ENCODE measurements at places on chromosomes 2 and 18.

GRCh38 chr18:27652480-27653121 is 467.5 kb upstream of the CHST9 start:
- DNase-seq, result no peak

DNA sequence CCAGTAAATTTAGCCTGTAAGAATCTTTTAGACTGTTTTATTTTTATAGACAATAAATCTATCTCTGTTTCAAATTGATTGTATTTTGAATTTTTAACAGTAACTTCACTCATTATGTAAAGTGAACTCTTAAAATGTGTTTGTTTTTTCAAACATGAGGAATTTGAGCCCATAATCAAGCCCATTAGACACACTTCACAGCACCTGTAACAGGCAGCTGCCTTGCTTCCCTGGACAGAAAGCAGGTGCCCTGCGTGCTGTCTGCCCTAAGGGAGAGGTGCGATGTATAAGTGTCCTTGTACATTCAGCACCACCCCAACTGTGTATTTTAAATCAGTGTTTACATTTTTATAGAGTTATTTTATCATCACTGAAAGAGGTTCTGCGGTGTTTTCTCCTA is 186.5 kb upstream of the TPO start:
- DNase-seq, result no peak

DNA sequence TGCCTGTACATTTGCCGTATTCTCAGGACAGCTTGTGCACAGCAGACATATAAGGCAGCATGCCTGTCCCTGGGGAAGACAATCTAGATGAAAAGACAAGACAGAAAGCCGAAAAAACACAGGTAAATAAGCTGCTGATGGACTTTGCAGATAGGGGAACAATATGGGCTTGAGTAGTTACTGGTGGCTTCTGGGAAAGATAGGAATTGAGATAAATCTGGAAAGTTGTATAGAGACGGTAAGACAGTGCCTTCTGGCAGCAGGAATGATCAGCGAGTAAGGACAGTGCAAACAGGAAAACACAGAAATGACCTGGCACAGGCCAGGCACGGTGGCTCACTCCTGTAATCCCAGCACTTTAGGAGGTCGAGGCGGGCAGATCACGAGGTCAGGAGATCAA is 70.2 kb downstream of the FAM124B start:
- DNase-seq, result no peak

GRCh38 chr2:128594651-128594910 is 275.9 kb upstream of the HS6ST1 start:
- no peak for DNase-seq

DNA sequence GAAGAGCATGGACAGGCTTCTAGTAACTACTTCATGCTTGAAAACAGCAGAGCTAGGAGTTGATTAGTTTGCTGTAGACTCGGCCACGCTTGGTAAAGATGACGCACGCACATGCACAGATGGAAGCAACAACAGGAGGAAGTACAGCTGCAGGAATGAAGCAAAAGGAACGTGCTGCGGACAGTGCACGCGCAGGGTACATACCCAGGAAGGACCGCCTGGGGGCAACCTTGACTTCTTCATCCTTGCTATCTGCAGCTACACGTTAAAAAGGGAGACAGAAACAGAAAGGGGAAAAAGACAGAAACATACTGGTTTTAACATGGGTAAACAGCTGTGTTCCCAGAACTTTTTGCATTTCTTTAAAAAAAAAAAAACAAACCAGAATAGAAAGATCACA is 17.7 kb downstream of the SLC66A2 start:
- DNase-seq, result no peak

DNA sequence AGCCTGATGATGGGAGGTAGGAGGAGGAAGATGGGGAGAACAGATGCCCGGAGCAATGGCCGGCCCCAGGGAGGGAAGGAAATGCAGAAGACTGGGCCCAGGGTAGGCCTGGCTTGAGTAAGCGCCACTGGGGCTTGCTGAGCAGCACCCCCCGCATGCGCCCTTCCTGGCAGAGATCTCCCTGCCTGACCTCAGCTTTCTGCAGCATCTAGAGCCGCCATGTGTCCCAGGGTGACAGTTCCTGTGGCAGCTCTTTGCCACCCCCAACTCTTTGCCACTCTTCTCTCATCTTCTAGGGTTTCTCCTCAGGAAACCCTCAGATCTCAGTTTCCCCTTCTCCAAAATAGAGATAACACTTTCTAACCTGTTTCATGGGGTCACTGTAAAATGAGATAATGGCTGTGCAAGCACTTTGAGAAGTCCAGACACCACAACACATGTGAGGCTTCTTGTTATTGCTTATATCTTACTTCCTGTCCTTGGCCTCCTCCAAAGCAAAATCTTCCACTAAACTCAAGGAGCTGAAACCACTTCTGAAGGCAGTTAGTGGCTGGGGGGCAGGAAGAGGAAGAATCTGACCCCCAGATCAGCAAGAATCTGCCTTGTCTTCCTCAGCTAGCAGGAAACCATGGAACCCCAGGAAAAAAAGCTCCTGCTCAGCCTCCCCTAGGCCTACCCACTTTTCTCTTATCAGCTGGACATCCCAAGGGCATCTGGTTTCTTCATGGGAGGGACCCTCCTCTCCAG is 64.9 kb downstream of the EPAS1 start:
- DNase-seq, result no peak

DNA sequence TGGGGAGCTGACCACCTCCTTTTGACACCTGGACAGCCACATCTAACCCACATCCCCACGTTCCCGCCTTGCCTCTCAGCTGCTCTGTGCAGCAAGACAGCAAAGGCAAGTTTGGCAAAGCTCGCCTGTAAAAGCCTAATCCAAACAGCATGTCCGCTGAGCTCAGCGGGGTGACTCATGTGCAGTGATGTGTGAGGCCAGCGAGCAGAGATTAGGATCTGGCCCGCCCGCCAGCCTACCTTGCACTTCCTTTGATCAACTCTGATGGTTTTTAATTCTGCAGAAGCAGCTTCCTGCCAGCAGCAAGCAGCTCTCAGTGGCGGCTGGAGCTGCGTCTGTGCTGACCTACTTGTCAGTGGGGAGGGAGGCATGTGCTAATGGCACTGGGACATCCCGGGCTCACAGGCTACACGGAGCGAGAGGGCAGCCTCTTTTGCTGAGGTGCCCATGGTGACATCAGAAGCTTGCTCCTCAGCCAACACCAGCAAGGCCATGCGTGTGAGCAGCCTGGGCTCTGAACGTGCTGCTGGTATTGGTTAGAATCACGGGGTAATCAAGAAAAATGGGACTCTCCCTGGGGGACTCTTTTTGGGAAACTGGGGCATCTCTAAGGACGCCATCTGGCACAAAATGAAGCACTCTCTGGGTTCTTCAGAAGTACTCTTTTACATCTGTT is 36.0 kb upstream of the EML4 start:
- peak; percentile 57 for DNase-seq

DNA sequence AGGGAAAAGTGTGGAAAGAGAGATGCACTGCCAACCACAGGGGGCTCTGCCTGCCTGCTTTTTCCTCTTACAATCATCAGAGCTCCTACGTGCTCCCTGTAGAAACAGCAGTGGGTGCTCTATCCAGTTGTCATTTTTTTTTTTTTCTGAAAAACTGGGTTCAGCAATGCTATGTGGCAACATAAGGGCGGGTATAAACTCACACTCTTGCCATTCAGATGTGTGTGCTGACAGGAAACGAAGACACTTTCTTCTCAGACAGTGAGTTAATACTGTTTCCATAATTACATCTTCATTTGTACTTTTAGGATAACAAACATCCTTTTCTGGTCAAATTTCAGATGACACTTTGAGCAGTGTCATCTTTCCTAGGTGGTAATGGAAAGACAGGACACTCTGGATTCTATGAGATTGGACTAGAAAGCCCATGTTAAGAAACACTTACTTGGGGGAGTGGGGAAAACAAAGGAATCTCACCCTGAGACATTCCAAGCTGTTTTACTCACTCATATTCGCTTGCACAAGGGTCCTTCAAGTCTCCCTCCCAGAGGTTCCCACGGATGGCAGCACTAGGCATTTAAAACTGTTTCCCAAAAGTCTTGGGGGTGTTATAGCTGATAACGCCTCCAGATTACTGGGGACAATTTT is 41.3 kb downstream of the CCDC93 start:
- DNase-seq, result no peak

DNA sequence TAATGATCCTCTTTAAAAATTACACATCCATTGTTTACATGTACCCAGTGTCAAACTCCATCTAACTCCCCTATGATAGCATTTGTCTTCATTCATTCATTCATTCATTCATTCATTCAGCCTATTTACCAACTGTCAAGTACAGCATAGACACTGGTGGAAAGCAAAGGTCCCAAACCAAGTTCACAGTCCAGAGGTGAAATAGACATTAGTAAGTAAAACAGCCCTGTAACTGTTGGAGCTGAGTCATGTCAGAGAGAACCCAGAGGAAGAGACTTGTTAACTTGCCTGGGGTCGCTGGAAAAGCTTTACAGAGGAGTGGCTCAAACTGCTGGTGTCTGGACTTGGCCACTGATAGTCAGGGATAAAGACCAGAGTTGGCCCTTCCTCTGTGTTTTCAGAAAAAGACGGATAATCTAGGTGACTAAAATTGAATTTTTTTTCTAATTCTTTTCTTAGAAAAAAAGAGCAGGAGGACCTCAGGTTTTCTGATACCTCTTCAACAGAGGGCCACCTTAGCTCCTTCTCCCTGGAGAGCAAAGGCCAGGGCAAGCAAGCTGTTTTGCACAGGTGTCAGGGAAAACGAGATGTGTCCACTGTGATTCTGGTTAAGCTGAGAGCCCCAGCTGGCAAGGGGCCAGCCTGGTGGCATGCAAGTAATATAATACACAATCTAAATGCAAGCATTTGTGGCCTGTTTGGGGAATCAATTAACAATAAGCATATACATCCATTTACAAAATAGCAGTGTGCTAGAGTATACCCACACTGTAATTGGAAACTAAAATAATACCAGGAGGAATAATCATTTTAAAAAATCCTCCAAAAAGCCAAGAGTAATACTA is 96.7 kb upstream of the SLC14A2 start:
- DNase-seq, result no peak

GRCh38 chr2:42153944-42154581 is 15.1 kb upstream of the EML4 start:
- no peak for DNase-seq

- DNase-seq, result no peak
Measured at GRCh38 chr18:74652392-74652988, 54.8 kb downstream of the ZNF407 start.

DNA sequence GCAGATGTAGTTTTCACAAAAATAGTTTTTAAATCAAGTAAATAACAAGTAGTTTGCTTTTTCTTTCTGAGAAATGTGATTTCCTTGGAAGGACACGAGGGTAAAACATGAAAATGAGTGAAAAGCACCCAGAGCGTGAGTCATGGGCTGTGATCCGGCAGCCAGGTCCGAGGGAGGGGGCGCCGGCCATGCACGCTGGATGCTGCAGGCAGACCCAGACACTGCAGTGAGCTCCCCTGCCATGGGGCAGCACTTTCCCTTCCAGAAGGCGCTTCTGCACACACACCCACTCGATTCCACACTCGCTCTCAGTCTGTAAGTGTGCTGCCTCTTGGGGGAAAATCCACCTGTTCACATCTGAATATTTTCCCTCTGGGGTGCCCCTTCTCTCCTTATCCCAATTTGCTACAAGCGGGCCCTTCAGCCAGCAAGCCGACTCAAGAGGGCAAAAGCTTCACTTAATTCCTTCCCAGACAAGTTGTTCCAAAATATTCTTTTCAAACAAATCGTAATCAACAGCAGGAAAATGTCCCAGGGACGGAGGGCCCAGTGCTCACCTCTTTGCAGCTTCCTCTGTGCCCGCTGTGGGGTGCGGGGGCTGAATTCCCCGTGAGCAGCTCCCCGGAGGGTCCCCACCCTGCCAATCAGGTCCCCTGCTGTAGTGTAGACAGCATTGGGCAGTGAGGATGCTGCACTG is 87.0 kb upstream of the ID2 start:
- no peak for DNase-seq

DNA sequence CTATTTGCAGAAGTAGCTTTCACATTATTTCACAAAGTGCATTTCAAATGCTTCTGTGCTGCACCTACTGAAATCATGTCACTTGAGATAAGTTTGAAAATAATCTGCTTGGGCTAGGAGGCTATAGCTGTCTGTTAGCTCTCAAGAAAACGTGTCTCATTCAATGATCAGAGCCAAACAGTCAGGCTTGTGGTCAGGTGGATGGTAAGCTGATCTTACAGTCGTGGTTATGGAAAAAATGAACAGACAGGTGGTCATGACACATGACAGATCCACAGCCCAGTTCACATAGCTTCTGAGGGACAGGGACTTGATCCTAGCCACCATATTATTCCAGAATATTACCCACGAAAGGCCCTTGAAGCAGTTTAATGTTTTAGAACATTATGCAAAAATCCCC is 26.5 kb upstream of the RFX8 start:
- no peak for DNase-seq

- no peak for DNase-seq
Measured at GRCh38 chr2:173064151-173064805, 11.4 kb upstream of the MAP3K20 start.

GRCh38 chr2:218257390-218257981 is 3.3 kb upstream of the GPBAR1 start:
- DNase-seq, result peak; percentile 74

DNA sequence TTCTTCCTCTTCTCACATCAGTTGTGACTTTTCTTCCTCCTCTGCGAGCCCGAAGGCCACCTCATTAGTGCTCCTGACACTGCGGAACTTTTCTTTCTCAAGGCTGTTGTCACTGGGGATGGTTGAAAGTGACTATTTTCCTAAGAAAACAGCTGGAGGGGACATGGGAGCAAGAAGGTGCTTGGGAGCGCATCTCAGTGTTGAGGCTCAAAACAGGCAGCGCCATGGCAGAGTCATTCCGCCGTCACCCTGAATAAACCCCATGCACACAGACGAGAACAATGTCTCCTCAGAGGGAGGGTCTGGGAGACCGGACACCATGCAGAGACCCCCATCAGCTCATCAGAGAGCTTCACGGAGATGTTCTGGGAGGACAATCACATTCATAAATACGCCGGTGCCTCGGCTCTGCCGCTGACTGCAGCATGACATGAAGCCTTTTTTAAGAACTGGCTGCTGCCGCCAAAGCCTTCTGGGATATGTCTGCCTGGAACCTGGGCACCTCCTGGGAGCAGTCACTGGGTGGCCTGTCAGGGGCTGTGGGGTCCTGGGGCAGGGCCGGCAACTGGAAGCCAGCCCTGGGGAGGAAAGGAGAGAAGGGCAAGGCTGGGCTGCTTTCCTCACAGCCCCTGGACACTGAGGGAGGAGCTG is 19.2 kb downstream of the ATOH8 start:
- DNase-seq, result no peak

DNA sequence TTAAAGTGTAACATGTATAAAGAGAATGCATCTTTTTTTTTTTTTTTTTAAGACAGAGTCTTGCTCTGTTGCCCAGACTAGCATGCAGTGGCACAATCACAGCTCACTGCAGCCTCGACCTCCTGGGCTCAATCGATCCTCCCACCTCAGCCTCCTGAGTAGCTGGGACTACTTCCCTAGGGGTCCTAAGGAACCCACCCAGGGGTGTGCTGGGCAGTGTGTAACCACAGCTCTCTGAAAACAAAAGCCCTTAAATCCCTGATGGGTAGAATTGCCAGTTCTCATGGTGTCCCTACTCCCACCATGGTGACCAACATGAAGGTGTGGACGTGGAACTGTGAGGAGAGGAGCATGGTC is 105.6 kb upstream of the ST3GAL5 start:
- DNase-seq, result no peak

GRCh38 chr2:221134718-221135117 is 437.4 kb downstream of the EPHA4 start:
- no peak for DNase-seq

GRCh38 chr2:239756031-239756789 is 268.9 kb downstream of the NDUFA10 start:
- DNase-seq, result no peak
